ENCODE measurements at places on chromosomes 3 and 15.

DNA sequence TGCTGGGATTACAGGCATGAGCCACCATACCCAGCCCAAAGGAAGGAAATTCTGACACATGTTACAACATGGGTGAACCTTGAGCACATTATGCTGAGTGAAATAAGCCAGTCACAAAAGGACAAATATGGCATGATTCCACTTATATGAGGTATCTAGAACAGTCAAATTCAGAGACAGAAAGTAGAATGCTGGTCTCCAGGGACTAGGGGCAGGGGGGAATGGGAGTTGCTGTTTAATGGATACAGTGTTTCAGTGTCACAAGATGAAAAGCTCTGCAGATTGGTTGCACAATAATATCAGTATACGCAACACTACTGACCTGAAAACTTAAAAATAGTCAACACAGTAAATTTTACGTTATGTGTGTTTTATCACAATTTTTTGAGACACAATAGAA lies 4.1 kb downstream of the SPATA12 start:
- DNase-seq = no peak

DNA sequence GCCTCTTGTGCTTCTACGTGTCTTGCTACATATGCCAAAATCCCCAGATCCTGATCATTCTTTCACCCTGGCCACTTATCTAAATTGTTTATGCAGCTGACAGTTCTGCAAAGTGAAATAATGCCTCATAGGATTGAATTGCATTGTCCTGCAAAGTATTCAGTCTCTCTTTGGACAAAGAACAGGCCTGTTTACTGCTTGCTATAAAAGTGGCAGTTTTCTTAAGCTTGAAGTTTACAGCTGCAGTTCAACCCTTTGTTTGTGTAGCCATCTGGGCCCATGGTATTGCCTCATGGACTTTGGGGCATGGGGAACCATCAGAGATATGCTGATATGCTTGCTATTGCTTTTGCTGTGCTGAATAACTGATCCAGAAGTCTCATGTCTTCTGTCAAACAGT lies 523.2 kb downstream of the OTOL1 start:
- no peak for DNase-seq

- no peak for DNase-seq
These were observed 10.4 kb downstream of the ARMC8 start for GRCh38 chr3:138197524-138197923.

DNA sequence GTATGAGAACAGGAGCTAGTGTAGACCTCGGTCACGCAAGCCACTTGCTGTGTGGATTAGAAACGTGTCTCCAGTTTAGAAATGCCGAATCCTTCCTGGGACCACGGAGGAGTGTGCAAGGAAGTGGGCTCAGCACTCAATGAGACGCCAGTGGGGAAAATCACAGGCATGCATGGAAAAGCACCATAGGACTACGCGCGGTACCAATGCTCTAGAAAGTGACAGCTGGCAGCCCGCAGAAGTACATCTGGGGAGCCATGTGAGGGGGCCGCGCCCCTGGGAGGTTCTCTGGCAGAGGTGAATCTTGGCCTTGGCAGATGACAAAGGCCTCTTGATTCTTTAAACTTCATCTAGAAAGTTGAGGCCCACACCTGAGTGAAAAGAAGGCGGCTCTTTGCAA lies 99.3 kb downstream of the LRRK1 start:
- DNase-seq = no peak

Measured in EL (cell line).